Body of pancreas (tissue), 4 donors: ENCODE measurements at places on chromosomes 6 and 20. TPM values are rescaled to one million over a fixed set of nuclear protein-coding genes. Genes with fewer than 3 reads are reported as not detected.

Gene FOXQ1
- 4.9 TPM for total RNA-seq

Gene PHACTR1
- total RNA-seq = 12.9 TPM

Gene ZFP57
- not detected for total RNA-seq

Gene GGTLC1
- not detected for total RNA-seq

Gene CASS4
- total RNA-seq = not detected

Gene SAPCD1
- 2.6 TPM for total RNA-seq

Gene PRIM2
- 5.3 TPM for total RNA-seq

Gene TREM1
- not detected for total RNA-seq

Gene TOMM34
- 13.0 TPM for total RNA-seq

Gene NKX2-4
- total RNA-seq = not detected

Gene SCRT2
- not detected for total RNA-seq
